ENCODE measurements at places on chromosomes 4 and X. TPM values are rescaled to one million over a fixed set of nuclear protein-coding genes. Genes with fewer than 3 reads are reported as not detected.

DSPP gene
- not detected for polyA plus RNA-seq

PFKFB1 gene
- 0.43 TPM for polyA plus RNA-seq

MAGEA4 gene
- not detected for polyA plus RNA-seq

GPR50 gene
- not detected for polyA plus RNA-seq

FAT1 gene
- polyA plus RNA-seq = 210 TPM

SUPT20HL1 gene
- not detected for polyA plus RNA-seq

DGAT2L6 gene
- not detected for polyA plus RNA-seq

SERPINA7 gene
- polyA plus RNA-seq = 1.4 TPM

VEGFD gene
- polyA plus RNA-seq = 0.39 TPM

TXK gene
- polyA plus RNA-seq = 3.9 TPM

XK gene
- polyA plus RNA-seq = 1.2 TPM
